ENCODE measurements at places on chromosomes 6 and 20.

- no peak for DNase-seq
Measured at GRCh38 chr6:66896415-66896814, 1189.4 kb upstream of the EYS start.

DNA sequence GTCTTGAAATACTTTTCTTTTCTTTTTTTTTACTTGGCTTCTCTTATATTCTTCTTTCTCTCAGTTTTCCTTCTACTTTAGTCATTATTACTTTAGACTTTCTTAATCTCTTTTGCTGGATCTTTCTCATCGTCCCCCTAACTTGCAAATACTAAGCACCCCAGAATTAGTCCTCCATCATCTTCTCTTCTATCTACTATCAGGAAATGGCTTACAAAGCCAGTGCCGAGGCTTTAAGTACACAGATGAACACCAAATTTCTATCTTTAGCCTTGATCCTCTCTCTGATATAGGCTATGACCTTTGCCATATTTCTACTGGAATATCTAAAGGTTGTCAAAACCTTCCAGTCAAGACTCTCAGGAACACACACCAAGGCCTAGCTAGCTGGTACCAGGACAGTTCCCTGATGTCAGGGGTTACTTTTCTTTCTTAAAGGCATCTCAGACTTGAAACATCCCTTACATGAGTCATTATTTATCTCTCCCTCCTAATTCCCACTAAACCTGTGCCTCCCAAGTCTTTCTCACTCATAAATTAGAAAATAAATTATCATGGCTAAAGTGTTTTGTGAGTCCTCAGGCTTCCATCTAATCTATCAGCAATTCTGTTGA is 278.6 kb upstream of the TCF21 start:
- no peak for DNase-seq

- DNase-seq = no peak
Measured at GRCh38 chr6:4610256-4610655, 165.9 kb upstream of the CDYL start.

DNA sequence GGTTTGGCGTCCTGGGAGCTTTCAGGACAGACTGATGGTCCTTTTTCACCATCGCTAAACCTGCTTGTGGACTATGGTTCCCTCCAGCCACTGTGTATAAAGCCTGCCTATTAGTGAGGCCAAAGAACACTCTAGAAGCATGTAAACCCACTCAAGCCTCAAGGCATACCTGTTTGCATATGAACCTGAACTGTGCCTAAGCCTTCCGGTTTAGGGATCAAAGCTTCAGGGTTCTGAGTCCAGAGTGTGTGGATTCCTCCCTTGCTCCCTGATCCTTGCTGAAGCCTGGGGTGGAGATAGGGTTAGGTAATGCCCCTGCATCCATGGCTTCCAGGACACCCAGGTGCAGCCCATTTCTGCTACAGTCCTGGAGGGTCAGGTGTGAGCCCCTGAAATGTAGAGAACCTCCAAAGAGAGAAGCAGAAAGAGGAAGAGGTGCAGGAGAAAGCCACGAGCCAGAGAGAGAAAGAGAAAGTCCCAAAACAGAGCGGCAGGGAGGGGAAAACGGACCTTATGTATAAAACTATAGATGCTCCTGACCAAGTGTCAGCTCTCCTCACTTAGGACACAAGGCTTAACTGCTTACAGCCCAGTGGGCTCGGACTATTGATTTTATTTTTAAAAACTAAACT is 93.3 kb downstream of the SCML4 start:
- DNase-seq = no peak

DNA sequence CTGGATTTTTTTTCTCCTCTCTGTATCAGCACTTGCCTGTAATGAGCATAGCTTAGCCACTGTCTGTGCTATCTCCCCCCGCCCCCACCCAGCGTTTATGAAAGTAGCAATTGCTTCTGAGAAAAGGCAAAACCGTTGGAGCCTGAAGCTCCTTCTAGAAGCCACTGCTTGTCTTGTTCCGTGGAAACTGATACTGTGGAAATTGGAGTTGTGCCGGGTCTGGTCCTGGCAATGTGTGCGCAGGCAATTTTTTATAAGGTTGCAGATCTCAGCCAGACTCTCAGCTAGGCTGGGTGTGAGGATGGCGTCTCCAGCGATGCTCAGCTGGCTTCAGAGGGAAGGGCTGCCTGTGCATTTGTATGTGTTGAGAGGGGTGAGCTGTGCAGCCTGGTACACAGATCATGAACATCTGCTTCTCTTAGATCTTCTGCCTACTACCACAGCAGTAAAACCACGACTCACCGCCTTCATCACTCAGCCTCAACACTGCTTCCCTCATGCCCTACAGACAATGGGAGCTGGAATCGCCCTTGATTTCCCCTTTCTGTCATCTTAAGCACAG is 72.4 kb upstream of the GTSF1L start:
- DNase-seq = no peak

All from activated T-cell treated with anti-CD3 and anti-CD28 coated beads for 4 hours (primary cell).